ENCODE measurements at places on chromosomes 6 and 20. TPM values are rescaled to one million over a fixed set of nuclear protein-coding genes. Genes with fewer than 3 reads are reported as not detected.

DNA sequence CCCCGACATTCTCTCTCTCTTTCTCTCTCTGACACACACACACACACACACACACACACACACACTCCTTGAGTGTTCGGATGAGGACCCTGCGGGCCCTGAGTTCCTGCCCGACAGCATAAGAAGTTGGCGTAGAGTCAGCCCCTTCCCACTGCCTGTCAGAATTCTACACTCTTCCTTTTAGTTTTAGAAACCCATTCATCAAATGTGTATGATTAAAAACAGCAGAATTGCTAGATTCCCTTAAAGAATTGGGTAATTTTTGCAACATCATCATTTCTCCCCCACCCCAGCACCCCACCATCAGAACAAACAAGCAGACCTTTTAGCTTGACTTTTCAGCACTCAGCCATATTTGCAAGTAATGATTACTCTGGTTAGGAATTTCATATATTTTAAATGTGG, 322.8 kb downstream of the FARS2 start:
- peak; percentile 3 for DNase-seq

DNA sequence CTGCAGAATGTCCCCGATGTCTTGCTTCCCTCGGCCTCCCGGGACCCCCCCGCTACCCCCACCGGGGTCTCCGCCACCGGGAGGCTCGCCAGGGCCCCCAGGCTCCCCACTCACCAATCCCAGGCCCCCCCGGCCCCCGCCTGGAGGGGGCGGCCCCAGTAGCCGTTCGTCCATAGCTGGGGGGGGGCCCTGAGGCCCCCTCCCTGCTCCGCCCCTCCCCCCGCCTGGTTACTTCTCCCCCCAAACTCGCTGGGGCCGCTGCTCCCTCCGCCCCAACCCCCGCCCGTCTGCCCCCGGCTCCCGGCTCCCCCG, 304 bp downstream of the PBX2 start:
- no peak for DNase-seq

SAPCD1 gene
- total RNA-seq: 0.27 TPM

DNA sequence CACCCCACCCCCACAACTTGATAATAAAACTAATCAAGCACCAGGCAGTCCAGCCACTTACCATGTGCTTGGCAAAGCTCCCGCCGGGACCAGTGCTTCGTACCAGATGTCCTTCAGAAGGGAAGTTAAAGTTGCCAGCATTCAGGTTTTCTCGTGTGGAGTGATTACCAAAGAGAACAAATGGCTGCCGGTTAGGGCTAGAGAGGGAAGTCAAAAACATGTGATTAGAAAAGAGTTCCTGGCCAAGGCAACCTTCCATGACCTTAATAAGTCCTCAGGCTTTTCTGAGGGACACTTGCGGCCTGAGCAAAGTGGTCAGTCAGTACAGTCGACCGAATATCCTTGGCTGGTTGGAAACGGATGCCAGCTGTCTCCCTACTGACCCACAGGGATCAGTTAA, 67.0 kb downstream of the DNAAF9 start:
- DNase-seq: no peak

DNA sequence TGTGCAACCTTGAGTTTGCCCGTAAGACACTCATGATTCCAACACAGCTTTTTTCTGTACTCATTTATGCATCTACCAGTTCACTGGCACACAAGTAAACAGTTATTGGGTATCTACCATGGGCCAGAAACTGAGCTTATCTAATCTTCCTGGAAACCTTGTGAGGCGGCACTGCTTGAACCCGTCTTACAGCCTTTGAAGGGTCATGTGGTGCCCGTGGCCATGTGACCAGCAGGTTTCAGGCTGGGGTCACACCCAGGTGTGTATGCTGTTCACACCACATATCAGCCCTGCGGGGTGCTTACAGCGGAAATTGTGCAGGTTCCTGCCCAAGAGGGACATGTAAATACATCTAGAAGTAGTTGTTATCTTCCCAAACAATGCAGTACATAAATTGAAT, 6.1 kb downstream of the THBD start:
- DNase-seq: no peak

- DNase-seq: no peak
Observed at GRCh38 chr6:19892260-19892659, 55.1 kb downstream of the ID4 start.

VSX1 gene
- not detected for total RNA-seq

DNA sequence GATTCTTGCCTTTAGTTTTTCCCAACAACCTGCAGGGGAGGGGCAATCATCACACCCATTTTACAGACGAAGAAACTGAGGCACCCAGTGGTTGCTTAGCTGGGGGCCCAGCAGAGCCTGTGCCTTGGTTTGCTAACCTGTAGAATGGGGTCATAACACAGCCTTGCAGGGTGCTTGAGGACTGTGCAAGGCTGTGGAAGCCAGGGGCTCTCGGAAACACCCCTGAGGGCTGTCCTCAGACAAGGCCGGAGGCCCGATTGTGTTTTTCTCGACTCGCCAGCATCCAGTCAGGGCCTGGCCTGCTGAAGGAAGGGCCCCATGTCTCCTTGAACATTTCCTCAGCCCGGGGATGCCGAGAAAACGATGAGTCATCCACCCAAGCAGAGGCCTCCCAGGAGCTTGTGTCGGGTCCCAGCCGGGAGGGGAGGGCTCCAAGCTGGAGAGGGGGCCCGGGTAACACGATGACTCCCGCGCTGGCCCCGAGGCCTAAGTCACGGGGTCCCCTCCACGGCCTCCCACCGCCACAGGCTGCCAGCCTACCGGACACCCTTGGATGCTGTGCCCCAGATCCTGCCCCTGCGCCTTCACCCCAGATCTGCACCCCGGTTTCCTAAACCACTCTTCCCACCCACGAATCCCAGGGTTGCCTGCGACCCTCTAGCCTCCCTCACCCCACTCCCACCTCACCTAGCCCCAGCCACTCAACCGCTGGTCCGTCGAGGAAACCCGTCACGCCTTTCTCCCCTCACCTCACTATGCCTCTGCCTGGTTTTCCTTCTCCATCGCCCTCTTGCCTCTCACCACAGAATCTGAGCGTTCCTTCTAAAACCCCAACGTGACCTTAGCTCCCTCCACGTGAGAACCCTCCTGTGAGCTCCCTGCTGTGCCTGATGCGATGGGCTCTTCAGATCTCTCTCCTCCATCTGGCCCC, 10.6 kb downstream of the NOL4L start:
- DNase-seq: peak; percentile 87

GRCh38 chr6:29748391-29749307, 25.4 kb downstream of the HLA-F start:
- peak; percentile 82 for DNase-seq

- DNase-seq: no peak
Observed at GRCh38 chr20:47598911-47599744, 97.4 kb downstream of the NCOA3 start.

GSTA2 gene
- total RNA-seq: not detected

- no peak for DNase-seq
Observed at GRCh38 chr6:31901415-31901952, 402 bp downstream of the ZBTB12 start.

LINC00237 gene
- not detected for total RNA-seq

DNA sequence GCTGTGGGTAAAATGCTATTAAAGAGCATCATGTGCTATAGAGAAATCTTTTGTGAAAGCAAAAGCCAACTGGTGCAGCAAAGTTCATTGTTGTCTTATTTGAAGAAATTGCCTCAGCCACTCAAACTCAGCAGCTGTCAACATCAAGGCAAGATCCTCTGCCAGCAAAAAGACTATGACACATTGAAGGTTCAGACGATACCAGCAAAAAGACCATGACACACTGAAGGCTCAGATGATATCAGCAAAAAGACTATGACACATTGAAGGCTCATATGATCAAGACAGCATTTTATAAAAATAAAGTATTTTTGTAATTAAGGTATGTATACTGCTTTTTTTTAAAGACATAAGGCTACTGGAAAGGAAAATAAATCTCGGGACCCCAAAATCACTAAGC, 118.4 kb upstream of the RUNX2 start:
- DNase-seq: no peak

SERINC3 gene
- 95.3 TPM for total RNA-seq

GSTA3 gene
- not detected for total RNA-seq

DNA sequence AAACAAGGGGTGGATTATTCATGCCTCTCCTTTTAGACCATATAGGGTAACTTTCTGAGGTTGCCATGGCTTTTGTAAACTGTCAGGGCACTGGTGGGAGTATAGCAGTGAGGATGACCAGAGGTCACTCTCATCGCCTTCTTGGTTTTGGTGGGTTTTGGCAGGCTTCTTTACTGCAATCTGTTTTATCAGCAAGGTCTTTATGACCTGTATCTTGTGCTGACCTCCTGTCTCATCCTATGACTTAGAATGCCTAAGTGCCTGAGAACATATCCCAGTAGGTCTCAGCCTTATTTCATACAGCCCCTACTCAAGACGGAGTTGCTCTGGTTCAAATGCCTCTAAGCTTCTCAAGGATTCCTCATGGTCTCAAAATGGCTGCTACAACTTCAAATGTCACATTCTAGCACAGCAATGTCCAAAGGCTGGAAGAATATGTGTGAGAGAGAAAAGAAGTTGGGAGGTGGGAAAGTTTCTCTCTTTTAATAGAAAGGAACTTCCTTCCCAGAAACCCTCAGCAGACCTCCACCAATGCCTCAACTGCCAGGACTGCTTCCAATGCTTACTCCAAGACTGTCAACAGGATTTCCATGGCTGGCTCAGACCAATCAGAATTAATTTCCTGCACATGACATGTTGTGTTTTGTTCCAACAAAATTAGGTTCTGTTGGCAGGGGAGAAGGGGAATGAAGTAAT, 46.6 kb upstream of the SLC9A8 start:
- no peak for DNase-seq

GRCh38 chr6:145517492-145517891, 217.8 kb downstream of the EPM2A start:
- no peak for DNase-seq

DNA sequence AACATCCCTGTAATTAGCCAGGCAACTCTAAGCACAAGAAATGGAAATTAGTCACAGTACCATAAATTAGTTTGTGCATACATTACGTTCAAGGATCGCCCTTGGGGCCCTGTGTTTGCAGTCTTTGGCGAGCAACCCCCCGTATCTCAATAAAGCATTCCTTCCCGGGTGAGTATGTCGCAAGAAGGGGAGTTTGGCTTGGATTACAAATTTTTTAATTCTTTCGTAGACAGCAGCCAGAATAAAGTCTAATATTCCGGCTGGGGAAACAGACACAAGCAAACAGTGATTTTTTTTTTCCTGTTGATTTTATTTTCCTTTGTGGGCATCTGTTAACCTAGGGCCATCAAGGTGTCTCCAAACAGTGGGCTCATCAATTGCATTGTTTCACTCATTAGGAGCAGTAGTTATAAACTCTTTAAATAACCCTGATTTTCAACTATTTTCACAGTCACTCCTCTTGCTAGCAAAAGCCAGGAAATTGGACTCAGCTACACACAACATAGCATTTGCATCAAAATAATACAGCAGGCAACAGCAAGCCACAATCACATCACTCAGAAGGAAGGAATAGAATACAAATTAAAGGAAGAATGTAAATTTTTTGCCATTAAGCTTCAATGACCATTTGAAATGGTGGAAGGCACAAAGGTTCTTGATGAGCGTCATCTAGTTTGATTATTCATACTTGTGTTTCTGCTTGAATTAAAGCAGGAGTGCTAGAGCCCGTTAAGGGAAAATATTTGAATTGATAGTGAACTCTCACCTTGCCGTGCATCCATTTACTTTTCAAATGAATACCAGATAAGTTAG, 85.3 kb downstream of the LINC00237 start:
- DNase-seq: no peak
